Endothelial cell of umbilical vein (primary cell): ENCODE measurements at places on chromosomes 12 and 14. TPM values are rescaled to one million over a fixed set of nuclear protein-coding genes. Genes with fewer than 3 reads are reported as not detected.

HPD gene
- not detected in 2 replicates for total RNA-seq

DENND5B gene
- 18.3 and 22.0 TPM in 2 replicates for total RNA-seq

TIGAR gene
- total RNA-seq = 31.2 and 36.3 TPM in 2 replicates

KLRC1 gene
- total RNA-seq = not detected in 2 replicates

DNA sequence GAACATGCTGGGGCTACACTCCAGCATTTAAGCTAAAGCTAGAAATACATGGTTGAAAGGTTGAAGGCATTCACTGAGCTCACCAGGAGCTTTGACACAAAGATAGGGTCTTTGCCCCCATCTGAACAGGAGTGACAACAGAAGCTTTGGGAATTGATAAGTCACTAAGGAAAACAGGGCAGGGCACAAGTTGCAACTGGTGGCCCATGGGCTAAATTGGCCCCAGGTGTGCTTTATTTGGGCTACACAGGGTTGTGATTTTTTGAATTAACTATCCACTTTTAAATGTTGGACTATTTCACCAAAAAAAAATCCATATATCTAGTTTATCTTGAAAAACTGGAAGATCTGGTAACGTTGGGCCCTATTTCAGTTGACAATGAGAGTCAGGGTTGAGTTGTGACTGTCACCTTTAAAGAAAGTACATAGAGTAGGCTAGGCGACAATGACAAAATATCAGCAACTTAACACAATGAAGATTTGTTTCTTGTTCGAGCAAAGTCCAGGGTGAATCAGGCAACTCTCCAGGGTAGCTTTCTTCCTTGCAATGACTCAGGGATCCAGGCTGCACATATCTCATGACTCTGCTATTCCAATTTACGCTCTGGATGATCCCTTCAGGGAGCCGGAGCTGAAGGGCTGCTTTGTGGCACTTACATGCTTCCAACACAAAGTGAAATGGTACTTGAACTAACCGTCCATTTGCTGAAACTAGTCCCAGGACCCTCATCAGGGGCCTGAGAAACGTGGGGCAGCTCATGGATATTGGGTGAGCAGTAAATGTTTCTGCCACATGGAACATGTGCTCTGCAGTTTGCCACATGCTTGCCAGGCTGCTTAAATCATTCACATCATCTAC, 13.3 kb upstream of the EIF4B start:
- no peak for DNase-seq

GRCh38 chr12:110176745-110177144, 52.6 kb downstream of the IFT81 start:
- DNase-seq = no peak

DNA sequence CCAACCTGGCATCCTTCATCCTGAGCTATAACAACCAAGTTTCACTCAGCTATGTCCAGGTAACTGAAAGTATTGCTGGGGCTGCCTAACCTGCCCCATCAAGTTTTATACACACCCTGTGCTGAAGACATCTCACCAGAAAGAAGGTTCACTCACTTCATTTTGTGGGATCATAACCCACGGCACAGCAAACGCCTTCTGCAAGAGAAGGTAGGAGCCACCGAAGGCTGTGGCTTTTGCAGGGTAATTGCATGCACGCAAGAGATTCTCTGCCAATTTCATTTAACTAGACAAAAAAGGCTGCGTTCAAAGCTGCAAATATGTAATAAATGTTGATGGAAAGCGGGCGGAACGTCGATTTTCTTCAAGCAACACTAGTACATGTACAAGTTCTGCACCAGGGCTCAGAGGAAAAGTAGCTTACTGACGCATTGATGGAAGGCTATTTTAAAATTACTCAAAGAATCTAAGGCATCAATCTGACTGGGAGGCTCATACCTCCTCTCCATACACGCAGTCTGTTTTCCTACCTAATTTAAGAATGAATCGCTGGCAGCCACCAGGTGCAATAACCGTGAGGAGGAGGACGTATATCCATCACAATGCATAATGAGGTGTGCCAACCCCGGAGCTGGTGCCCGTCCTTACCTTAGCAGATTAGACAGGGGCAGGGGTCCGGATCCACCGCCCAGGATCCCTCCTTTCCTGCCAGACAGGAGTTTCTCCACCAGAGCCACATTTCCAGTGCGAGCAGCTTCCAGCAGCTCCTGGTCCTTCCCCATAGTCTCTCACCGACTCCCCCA, 1.1 kb downstream of the ANKS1B start:
- DNase-seq = peak; percentile 2

GRCh38 chr12:538731-539539, 79.2 kb downstream of the B4GALNT3 start:
- peak; percentile 80 for DNase-seq

- peak; percentile 64 for DNase-seq
Observed at GRCh38 chr14:71776471-71777360, 155.5 kb upstream of the RGS6 start.

DNA sequence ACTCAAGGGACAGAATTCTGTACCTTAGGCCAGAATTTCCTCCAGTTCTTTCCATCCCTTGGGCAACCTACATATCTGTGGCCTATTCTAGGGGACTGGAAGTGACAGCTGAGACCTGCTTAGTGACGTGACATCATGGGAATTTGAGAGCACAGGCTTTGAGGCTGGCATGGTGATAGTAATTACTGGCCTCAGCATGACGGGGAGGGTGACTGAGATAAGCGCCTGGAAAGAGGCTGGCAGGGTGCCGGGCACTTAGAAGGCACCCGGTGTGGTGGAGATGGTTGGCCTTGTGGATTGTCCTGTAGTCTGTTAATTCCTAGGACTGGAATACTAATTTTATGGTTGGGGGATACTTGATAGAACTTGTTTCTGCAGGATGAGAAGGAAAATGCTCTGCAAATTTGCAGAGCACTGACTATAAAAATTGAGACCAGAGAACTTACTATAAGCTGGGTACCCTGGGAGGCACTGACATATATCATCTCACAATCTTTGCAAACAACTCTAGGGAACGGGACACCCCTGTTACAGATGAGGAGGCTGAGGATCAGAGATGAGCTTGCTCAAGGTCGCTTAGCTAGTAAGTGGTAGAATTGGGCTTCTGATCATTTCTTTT, 42.2 kb upstream of the TBX3 start:
- DNase-seq = no peak

DNA sequence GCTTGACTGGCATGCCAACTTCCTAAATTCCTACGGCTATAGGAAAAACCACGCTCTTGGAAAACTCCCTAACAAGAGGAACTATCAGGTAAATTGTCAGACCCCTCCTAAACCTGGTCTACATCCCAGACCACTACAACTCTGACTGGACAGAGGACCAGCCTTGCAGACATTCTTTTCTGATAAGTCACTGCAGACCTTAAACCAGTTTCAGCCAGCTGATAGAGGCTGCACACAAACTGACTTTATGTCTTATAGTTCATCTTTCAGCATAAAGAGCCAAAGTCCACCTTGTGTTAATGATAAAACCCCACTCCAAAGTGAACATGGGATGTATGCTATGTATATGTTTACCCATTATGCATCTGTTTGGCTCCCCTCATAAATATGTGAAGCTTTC, 166.6 kb downstream of the KTN1 start:
- no peak for DNase-seq

DNA sequence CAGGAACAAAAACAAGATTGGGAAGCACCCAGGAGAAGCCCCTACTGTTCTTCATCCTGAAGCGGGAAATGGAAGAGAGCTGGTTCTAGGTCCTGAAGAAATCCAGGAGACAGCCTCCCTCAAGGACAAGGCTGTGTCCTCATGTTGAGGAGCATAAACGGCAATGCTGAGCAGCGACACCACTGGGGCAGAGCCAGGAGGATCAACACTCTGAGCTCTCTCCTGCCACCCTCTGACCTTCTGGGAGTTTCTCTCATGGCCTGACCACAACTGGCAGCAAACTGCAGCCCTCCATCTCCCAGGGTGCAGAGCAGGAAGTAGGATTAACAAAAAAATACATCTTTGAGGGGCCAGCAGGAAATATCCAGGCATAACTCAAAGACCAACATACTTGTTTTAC, 1292.2 kb upstream of the TMEM132C start:
- DNase-seq = no peak
